ENCODE measurements at places on chromosomes 2 and 18.

GRCh38 chr2:196983934-196984333 is 57.4 kb upstream of the PGAP1 start:
- no peak for DNase-seq

DNA sequence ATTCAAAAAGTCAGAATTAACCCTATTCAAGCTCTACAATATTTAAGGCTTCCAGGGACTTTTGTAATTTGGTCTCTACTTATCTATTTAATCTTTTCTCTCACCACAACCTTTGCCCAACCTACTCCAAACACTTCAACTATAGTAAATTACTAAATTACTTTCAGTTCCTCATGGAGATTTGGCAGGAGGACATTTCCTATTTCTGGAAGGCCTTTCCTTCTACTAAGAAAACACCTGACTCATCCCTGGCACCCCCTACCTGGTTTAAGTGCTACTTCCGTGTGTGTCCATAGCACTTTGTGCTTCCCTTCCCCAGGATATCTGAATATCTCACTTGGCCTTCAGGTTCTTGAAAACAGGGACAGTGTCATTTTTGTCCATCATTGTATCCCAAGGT is 96.3 kb downstream of the UPP2 start:
- DNase-seq: no peak

DNA sequence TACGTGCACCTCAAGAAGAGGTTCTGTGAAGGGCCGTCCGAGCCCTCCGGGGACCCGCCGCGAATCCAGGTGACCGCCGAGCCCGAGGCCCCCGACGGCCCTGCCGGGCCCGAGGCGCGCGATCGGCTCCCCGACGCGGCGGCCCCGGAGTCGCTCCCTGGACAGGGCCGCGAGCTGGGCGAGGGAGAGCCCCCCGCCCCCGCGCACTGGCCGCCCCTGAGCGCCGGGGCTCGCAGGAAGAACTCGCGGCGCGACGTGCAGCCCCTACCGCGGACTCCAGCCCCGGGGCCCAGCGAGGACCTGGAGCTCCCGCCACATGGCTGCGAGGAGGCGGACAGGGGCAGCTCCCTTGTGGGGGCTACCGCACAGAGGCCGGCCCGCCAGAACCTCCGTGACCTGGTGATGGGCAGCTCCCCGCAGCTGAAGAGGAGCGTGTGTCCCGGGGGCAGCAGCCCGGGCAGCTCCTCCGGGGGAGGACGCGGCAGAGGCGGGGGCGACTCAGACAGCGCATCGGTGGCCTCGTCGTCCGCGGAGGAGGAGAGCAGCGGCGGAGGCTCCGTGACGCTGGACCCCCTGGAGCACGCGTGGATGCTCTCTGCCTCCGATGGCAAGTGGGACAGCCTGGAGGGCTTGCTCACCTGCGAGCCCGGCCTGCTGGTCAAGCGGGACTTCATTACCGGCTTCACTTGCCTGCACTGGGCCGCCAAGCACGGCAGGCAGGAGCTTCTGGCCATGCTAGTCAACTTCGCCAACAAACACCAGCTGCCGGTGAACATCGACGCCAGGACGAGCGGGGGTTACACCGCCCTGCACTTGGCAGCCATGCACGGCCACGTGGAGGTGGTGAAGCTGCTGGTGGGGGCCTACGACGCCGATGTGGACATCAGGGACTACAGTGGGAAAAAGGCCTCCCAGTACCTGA is 812 bp downstream of the SOWAHC start:
- no peak for DNase-seq

DNA sequence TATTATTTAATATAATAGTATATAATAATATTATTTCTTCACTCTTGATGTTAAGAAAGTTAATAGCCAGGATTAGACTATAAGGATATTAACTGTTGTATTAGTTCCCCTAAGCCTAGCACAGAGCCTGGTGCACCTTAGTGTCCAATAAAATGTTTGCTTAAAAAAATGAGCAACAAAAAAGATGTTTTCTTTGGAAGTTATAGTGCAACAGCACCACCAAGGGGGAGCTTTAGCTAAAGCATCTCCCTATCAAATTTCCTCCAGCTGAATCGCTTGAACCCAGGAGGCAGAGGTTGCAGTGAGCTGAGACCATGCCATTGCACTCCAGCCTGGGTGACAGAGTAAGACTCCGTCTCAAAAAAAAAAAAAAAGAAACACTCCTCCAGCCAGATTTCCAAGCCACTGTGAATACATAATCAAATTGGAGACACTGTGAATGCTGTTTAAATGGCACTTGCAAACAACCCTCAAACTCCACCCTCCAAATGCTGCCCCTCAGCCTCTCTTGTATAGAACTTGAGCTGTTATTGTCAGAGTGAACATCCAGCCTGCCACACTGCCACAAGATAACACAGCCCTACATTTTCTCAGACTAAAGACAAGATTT is 221.9 kb downstream of the DYM start:
- DNase-seq: no peak

DNA sequence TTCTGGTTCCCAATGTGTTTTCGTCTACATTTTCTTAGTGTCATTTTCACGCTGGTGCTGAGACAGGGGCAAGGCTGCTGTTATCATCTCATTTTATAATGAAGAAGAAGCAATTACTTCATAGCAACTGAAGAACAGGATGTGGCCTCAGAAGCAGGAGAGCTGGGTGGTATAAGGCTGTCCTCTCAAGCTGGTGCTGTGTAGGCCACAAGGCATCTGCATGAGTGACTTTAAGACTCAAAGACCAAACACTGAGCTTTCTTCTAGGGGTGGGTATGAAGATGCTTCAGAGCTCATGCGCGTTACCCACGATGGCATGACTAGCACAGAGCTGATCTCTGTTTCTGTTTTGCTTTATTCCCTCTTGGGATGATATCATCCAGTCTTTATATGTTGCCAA is 7.3 kb downstream of the IL36G start:
- peak; percentile 3 for DNase-seq

DNA sequence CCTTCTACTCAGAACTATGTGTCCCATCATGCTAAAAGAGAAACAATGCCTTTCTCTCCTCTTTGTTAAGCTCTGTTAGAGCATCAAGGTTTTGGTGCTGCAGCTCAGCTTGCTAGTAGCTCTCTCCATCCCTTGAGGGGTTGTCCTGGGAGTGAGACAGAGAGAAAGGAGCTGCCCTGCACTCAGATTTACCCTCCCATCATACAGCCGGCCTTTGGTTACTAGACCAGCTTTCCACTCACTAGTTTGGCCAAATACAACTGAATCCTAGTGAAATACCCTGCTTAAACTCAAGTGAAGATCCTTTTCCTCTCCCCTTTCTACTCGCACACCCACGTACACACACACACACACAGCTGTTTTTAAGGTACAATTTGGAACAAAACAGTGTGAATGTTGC is 2.3 kb upstream of the CHN1 start:
- no peak for DNase-seq

DNA sequence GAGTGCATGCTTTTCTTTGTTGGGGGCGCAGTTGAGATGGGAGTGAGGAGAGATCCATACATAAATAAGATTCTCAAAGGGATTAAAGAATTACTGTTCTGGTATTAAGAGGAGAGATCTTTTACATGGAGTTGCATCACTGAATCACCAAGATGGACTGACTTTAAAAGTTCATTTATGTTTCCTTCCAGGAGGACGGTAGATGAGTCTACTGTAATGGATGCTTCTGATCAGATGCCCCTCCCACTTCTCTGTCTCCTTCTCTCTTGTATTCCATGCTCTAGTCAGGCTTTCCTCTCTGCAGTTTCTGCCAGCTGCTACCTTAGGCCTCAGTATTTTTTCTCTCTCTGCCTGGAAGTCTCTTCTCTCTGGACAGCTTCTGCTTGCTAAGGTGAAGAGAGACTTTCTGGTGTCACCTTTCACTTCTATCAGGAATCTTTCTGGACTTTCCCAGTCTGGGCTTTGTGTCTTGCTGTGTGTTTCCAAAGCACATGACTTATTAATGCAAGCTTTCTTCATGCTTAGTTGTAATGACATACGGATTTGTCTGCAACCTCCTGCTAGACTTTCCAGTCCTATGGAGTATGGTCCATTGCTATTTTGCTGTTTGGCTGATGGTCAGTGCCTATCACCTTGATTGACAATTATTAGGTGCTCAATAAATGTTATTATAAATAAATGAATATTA is 23.6 kb downstream of the FAM171B start:
- DNase-seq: no peak

DNA sequence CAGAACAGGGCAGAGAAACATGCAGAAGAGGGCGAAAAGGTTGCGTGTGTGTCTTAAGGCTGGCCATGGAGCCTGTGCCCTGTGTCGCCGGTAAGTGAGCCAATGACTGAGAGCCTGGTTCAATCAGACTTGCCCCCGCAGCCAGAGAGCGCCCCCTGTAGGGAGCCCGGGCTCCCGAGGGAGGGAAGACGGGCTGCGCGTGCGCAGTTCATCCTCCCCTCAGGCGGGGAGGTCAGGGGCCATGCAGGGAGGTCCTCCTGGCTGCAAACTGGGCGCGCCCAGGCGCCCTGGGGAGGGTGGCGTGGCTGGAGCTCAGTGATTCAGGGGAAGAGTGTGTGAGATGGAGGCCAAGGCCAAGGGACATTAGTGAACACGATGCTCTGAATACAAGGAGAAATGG is 276.6 kb downstream of the PHLPP1 start:
- no peak for DNase-seq

DNA sequence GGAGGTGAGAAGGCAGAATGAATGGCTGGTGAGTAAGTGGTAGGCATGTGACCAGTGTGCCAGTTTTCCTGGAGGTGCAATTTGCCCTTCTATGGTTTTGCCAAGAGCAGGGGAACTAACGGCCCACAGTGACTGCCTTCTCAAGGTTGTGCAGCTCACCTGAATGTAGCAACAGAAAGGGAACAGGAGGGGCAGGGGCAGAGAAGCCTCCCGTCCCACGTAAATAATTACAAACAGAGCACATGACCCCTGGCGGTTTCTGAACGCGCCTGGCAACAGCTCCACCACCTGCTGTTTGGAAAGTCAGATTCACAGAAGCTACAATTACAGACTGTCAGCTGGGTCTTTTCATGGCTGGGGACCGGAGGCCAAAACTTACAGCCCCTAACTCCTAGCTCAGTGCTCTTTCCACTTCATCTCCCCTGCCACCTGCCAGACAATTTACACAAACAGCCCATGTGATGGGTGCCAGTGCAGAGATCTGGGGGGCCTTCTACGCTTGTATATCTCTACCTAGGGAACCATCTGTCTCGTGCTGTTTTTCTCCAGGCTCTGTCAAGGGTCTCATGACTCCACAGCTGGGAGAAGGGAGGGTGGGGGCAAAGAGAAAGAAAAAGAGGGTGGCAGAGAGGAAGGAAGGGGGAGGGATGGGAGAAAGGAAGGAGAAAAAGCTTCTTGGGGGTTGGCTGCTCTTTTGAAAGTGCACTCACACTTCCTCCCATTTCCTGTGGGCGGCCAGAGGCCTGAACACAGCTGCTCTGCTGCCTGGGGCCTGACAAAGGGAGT is 69.6 kb downstream of the POLR1A start:
- peak; percentile 50 for DNase-seq

DNA sequence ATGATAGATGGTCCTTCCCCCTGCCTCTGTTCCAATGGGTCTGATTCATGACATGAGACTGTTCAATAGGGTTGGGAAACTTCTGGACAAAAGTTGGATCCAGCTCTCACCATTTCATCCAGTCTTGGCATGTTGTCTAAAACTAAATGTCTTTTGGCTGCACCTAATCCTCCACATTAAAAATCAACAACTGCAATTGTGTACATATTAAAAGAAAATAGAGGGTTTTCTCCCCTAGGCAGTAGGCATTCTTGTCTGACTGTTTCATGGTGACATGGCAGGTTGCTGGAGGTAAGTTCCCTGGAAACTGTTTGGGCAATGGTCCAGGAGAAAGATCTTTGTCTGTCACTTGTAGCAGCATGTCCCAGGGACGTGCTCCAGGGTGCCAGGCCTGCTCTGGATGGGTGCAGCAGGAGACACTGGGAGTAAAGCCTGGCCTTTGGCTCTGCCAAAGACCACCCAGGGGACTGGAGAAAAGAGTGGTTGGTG is 135.8 kb downstream of the TCF4 start:
- no peak for DNase-seq

GRCh38 chr2:16050908-16051489 is 110.6 kb downstream of the MYCN start:
- DNase-seq: no peak

DNA sequence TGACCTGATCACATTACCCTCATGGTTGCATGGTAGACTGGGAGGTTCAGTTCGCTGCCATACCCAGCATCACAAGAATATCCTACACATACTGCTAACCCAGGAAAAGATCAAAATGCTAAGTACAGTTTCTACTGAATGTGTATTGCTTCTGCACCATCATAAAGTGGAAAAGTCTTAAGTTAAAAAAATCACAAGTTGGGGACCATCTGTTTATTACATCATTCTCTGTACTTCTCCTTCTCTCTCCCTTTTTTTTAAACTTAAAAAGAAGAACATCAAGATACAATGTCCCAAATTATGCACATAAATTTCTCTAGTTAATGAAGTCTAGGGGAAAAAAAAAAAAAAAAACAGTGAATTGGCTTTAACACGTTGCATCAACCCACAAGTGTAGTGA is 43.3 kb downstream of the NBAS start:
- DNase-seq: no peak

- no peak for DNase-seq
These were observed 79.7 kb downstream of the STRN start for GRCh38 chr2:36886664-36887063.

DNA sequence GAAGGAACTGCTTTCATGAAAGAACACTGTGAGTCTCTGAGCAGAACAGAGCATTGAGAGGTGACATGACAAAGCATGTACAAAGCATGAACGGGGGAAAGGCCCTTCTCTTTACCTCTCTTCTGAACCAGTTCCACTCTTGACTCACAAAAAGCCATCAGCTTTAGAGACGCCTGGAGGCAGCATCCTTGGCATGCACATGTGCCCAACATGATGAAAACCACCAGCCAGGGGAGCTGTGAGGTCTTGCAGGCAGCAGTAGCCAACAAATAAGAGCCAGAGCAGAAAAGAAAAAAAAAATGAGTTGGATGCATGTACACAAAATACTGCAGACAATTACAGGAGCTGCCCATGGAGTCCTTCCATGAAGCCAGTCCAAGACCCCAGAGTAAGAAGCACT is 95.5 kb upstream of the AGAP1 start:
- no peak for DNase-seq

DNA sequence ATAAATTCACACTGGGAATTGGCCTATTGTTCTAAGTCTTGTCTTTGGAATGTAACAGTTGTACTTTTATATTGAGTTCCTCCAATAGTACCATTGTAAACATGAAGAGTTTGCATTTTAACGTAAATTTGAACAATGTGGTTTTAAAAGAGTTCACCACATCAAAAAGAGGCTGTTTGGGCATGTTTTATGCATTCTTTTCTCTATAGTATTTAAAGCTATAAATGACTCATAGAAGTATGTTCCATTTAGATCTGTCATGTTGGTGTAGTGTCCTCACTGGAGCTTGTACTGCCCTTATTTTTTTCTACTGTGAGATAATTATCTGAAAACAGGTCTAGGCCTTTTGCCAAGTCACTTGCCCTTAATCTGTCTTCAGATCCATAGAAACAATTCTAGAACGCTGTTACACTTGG is 141.9 kb downstream of the RHBDD1 start:
- DNase-seq: no peak

GRCh38 chr2:207202645-207203044 is 36.9 kb upstream of the KLF7 start:
- no peak for DNase-seq
